ENCODE measurements at places on chromosomes 3 and 15. TPM values are rescaled to one million over a fixed set of nuclear protein-coding genes. Genes with fewer than 3 reads are reported as not detected.
A peak's percentile ranks its signal among the peaks of the same experiment; 100 is the strongest.

The FEZF2 gene
- total RNA-seq: not detected

The HYKK gene
- total RNA-seq: 3.3 TPM

The ANP32A gene
- total RNA-seq: 222 TPM

The SEMA4B gene
- total RNA-seq: 28.0 TPM

DNA sequence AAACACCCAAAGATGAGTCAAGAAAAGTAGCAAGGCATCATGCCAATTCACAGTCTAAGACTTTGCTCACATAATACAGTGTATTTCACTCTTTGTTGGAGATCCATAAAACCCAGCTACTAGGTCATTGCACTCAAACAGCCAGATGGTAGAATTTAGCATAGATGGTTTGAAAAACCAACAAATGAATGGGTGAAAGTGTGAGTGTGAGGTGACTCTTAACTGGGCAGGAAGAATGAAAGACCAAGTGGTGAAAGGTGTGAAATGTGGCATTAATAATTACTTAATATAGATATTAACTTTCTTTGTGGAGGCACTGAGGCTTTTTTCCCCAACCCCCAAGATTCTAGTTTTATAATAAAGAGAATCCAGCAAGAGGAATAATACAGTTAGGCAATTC is 159.5 kb downstream of the SQOR start:
- no peak overlapping the region for H3K4me3 ChIP-seq
- no peaks in the 10 kb centered on the region for H3K4me1 ChIP-seq
- no peak for DNase-seq
- H3K36me3 ChIP-seq: no peaks in the 10 kb centered on the region

GRCh38 chr15:33968224-33968623 is at the start of gene CHRM5:
CHRM5 (plus strand) TSS chr15:33968497; CDS start chr15:34062718, 94,221 bp downstream.
- DNase-seq: no peak
- no peaks in the 10 kb centered on the region for H3K27me3 ChIP-seq
- H3K27ac ChIP-seq: no peak within 1 kb of the TSS
- no peaks in the 10 kb centered on the region for H3K36me3 ChIP-seq

DNA sequence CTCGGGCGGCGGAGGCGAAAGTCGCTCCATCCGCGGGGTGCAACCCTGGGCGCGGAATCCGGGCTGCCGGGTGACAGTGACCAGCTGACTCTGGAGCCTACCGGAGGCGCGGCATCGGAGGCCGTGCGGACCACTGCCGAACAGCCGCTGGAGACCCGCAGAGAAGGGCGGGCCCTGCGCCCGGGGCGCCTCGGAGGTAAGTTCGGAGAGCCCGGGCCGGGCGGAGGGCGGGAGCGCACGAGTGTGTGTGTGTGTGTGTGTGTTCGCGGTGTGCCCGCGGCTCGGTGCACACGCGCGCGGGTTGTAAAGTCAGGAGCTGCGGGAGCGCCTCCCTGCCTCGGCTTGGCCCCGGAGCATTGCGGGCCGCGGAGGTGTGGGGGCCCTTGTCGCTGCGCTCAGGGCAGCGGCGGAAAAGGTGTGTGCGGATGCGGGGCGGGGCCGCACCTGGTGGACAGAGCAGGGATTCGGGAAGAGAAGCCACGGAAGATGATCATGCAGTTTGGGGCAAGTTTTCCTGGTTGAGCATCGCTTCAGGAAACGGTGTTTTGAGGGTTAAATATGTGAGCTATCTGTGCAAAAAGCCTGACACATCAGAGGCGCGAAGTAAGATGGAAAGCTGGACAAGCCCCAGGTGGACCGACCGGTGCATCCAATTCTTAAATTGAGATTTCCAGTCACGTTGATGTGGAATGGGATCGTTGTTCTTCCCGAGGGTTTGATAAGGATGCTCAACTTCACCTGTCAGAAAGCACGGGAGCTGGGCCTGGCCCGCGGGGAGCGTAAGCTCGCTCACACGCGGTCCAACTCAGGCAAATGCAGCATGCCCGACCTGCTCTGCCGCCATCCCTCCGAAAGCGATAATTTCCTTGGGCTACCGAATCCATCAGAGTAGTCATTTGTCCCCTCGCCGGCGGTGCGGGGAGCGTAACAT is 474 bp downstream of the MINAR1 start:
- H3K27me3 ChIP-seq: peaks cover 88% of the 10 kb centered on the region
- peaks cover 10% of the 10 kb centered on the region for H3K4me1 ChIP-seq
- H3K4me3 ChIP-seq: peak overlapping the region; percentile 81

- no peak overlapping the region for H3K27ac ChIP-seq
- peaks cover 4% of the 10 kb centered on the region for H3K36me3 ChIP-seq
- peaks cover 18% of the 10 kb centered on the region for H3K4me1 ChIP-seq
- no peaks in the 10 kb centered on the region for H3K27me3 ChIP-seq
- no peak overlapping the region for H3K4me3 ChIP-seq
Observed at GRCh38 chr15:101162701-101163483, 89.0 kb downstream of the CHSY1 start.

DNA sequence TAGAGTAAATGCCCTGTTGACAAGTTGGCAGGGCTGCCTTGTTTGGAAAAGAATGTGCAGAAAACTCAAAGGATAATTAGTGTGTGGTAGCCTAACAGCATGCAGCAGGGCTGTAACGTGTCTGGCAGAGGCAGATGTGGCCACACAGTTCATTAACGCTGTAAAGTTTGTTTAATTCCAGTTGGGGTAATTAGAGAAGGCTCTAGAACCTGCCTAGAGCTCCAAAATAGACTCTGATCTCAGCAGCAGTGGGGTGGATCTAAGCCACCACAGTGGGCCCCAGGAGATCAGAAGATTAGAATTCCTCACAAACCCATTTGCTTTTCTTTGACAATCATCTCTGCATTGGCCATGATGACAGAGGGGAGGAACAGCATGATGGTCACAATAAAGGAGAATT is 65.1 kb upstream of the LEKR1 start:
- no peaks in the 10 kb centered on the region for H3K27me3 ChIP-seq
- no peak for DNase-seq
- peaks cover 28% of the 10 kb centered on the region for H3K4me1 ChIP-seq

DNA sequence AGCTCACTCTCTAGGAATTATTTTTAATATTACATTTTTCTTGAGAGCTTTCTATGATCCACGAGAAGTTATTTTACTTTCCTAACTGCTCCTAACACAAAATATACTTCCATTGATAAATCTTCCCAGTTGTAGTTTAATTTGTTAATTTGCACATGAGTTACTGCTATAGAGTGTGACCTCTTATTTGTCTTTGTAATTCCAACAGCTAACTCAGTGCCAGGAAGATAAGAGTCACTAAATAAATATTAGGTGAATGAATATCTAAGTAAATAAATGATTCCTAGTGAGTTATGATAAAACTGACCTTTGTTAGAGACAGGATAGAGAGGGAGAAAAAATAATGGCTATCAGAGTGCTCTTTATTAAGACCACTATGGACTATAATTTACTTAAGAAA is 319.9 kb downstream of the NAALADL2 start:
- H3K4me1 ChIP-seq: peaks cover 5% of the 10 kb centered on the region
- H3K27ac ChIP-seq: no peak overlapping the region
- H3K4me3 ChIP-seq: no peak overlapping the region
- H3K36me3 ChIP-seq: no peaks in the 10 kb centered on the region
- no peaks in the 10 kb centered on the region for H3K27me3 ChIP-seq

- H3K27me3 ChIP-seq: no peaks in the 10 kb centered on the region
- no peak overlapping the region for H3K4me3 ChIP-seq
- H3K36me3 ChIP-seq: no peaks in the 10 kb centered on the region
- no peak overlapping the region for H3K27ac ChIP-seq
- H3K4me1 ChIP-seq: no peaks in the 10 kb centered on the region
Observed at GRCh38 chr3:99419116-99419515, 219.3 kb upstream of the COL8A1 start.

Measured in type B pancreatic cell (in vitro differentiated cells).